ENCODE measurements at places on chromosomes 3 and 15.

DNA sequence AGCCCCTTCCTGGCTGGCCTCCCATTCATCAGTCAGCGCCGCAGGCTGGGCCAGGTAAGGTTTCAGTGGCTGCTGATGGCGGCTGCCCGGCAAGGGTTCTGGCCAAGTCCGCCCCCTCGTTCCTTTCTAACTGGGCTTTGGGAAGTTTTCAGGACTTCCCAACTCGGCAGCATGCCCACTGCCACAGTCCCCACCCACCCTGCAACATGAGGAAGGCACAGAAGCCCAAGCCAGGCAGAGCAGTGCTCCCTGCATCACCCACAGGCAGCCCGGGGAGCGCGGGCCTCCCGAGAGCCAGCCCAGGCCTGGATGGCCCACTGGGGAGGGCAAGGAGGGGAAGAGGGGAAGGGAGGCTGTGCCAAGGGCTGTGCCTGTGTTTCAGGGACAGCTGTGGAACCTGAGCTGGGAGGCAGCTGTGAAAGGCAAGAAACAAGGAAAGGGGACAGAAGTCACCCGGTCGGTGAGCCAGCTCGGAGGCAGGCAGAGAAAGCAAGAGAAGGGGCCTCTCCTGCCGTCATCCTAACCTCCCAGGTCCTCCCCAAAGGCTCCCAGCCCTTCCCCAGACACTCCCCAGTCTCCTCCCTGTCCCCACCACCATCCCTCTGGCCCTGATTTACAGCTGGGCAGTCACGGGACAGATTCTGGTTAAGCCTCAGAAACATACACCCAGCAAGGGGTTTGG is 73.9 kb downstream of the CPN2 start:
- no peak for DNase-seq

GRCh38 chr3:14853271-14853951 is 34.6 kb downstream of the FGD5 start:
- DNase-seq: no peak

DNA sequence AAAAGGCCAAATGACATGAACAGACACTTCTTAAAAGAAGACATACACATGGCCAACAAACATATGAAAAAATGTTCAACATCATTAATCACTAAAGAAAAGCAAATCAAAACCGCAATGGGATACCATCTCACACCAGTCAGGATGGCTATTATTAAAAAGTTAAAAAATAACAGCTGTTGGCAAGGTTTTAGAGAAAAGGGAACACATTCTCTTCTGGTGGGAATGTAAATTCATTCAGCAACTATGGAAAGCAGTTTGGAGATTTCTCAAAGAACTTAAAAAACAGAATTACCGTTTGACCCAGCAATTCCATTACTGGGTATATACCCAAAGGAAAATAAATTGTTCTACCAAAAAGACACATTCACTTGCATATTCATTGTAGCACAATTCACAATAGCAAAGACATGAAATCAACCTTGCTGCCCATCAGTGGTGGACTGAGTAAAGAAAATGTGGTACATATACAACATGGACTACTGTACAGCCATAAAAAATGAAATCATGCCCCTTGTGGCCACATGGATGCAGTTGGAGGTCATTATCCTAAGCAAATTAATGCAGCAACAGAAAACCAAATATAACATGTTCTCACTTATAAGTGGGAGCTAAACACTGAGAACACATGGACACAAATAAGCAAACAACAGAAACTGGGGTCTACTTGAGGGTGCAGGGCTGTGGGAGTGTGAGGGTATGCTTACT is 190.7 kb upstream of the MCTP2 start:
- DNase-seq: no peak

DNA sequence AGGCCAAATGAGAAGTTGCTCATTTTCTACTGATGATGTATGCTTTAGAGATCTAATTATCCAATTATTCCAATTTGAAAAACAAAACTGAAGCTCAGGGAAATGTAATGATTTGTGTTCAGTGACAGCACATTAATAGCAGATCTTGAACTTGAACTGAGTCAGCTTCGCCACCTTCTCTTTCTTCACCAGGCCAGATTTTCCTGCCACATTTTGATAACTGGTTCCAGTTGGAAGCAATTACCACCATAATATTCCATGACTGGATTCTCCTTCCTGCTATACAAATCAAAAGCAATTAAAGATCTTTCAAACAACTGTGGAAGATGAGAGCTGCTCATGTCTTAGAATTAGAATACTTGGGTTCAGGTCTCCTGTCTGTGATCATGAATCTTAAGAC is 334.1 kb downstream of the RBMS3 start:
- DNase-seq: no peak

DNA sequence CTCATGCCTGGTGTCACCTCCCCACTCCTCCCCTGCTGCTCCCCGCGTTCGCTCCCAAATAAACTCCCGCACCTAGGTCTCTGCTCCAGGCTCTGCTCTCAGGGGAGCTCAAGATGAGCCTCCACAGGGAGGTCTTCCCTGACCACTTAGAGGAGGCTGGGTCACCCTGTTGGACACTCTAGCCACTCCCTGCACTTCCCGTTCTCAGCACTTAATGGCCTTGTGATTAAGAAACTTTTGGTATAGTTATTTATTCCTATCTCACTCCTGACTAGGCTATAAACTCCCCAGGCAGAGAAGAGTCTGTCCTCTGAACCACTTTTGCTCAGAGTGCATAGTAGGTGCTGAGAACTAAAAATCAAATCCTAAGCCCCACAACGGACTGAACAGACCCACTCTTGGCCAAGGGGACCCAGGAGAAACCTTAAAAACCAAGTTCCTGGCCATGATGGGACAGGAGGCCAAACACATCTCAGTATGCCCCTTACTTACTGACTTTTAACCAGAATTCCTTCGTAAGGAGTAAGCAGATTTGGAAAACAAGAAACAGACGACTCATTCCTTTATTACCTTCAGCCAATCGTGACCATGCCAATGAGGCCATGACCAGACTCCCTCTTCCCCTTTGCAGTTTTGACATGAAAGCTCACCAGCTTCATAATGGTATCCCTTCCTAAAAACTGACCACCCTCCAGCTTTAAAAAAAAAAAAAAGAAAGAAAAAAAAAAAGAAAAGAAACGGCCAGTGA is 69.0 kb upstream of the HRH1 start:
- DNase-seq: no peak

Measured in KG1 (cell line).